GM10248 (cell line): ENCODE measurements at places on chromosomes 7 and 10.

DNA sequence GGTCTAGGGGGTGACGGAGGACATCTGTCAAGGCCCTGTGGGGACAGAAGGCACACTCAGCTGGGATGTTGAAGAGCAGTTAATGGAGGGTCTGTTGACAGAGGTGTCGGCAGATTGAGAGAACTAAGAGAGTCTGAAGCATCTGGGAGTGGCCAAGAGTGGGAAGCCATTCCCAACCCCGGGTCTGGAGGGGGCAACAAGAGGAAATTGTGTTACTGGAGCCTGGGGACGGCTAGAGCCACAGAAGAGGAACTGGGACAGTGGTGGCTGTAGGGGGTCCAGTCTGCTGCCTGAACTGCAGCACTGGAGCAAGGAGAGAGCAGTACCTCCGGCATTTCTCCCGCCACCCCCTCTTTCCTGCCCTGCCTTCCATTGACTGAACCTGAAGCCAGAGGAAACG, 136.6 kb downstream of the CHN2 start:
- DNase-seq = no peak

- DNase-seq = no peak
These were observed 58.8 kb downstream of the TCERG1L start for GRCh38 chr10:131252567-131253276.

GRCh38 chr10:100216006-100216405, 13.4 kb downstream of the CHUK start:
- no peak for DNase-seq

DNA sequence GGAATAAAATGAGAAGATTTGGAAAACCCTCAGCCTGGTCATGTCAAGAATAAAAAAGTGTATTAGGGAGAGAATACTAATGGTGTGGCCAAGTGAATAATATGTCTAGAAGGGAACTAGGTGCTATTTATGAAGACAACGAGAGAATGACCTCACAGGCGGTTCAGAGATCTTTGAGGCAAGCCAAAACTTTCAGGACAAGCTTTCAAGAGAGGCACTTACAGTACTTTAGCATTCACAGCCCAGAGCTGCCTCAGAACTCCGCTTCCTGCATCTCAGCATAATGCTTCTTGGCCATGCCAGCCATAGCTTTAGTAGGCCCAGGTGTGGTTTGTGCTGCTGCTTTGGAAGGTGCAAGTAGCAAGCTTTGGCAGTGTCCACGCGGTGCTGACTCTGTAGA, 37.2 kb upstream of the CCDC7 start:
- DNase-seq = no peak

GRCh38 chr10:20142311-20142710, 326.1 kb downstream of the PLXDC2 start:
- no peak for DNase-seq

GRCh38 chr10:27611236-27611635, 107.1 kb downstream of the RAB18 start:
- DNase-seq = no peak

DNA sequence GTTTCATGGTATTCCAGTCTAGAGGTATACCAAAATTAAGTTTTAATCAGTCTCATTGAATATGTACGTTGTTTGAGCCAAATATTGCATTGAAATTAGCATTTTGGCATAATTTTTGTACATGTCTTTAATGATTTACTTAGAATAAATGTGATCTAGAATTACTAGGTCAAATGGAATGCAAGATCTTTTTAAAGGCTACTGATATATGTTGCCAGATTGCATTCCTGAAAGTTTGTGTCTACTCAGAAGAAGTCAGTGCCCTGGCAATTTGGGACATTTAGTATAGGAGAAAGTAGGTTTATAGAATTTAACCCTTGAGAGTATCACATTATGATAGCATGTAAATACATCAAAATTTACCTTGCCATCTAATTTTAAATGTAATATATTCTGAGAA, 32.4 kb downstream of the KMT2E start:
- DNase-seq = no peak

DNA sequence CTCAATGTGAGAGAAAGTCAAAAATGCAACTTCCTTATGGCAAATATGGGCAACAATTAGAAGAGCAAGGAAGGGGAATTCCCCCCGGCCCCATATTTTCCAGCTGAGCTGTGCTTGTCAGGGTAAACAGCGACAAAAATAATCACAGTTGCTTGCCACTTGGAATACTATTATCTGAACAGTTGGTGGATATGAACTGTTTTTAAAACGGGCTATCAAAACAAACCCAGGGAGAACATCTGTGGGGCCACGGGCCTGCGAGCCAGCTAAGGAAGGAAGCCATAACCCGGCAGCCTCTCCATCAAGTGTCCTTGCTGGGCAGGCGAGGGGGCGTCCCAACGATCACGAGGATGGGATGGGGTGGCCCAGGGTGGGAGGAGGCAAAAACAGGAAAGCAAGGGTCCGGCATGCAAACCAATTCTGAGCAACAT, 228.4 kb downstream of the ARHGAP12 start:
- DNase-seq = no peak

- peak; percentile 24 for DNase-seq
These were observed 129.6 kb upstream of the CCDC6 start for GRCh38 chr10:60035984-60036383.

DNA sequence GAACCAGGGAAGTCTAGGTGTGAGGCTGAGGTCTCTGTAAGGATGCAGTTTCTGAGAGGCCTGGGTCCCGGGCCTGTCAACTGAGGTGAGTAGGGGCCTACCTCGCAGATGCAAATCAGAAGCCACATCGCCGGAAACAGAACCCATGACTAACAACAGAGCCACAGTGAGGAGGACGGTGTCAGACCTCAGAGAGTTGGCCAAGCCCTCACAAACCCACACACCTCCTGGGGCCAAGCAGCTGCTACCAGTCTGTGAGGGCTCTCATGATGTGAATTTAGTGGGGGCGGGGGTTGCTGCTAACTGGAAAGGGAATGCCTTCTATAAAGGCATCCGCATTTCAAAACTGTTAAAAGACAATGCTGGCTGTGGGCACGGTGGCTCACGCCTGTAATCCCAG, 103.0 kb downstream of the COBL start:
- DNase-seq = no peak
